GM23248 (cell line): ENCODE measurements at places on chromosomes 2 and 18. TPM values are rescaled to one million over a fixed set of nuclear protein-coding genes. Genes with fewer than 3 reads are reported as not detected.
A peak's percentile ranks its signal among the peaks of the same experiment; 100 is the strongest.

GRCh38 chr2:239671471-239671870 lies 270.7 kb upstream of the HDAC4 start:
- DNase-seq = no peak

DNA sequence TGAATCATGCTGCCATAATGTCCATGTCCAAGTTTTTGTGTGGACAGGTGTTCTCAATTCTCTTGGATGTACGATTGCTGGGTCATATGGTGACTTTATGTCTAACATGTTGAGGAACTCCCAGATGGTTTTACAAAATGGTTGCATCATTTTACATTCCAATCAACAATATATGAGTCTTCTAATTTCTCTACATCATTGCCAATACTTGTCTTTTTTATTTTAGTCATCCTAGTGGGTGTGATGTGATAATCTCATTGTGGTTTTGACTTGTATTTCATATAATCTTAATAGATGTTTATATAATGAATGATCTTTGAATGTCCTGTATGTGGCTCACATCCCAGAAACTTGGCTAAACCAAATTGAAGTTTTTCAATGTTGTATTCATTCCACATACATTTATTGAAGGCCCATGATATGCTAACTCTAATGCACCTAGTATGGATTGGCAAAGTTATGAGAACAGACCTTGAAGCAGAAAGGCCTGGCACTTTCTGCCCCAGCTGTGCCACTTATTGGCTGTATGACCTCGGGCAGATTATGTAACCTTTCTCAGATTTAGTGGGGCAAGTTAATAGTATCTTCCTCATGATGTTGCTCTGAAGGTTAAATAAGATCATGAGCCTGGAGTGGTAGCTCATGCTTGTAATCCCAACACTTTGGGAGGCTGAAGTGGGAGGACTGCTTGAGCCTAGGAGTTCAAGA lies 205.4 kb downstream of the RAB3GAP1 start:
- DNase-seq = peak; percentile 60

DNA sequence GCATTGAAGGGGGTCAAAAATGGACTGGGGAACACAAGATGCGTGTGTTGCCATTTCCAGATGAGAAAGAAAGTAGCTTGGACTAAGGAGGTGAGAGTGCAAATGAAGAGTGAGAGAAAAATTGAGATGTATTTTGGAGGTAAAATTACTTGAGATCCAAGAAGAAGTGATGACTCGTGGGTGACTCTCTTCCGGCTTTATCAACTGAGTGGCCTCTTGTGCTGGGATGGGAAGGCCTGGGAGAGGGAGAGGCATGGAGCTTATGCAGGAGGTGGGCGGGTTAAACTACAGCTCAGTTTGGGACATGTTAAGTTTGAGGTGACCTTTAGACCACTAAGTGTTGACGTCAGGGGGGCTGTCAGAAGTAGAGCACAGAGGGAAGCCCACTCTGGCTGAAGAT lies 34.9 kb downstream of the SULT1C2 start:
- DNase-seq = peak; percentile 64

- no peak for DNase-seq
Observed at GRCh38 chr18:48893061-48893607, 57.6 kb downstream of the SMAD7 start.

GRCh38 chr2:69735686-69736085 lies 6.2 kb upstream of the ANXA4 start:
- no peak for DNase-seq

- DNase-seq = peak; percentile 72
Observed at GRCh38 chr2:23760736-23761135, 166.2 kb downstream of the ATAD2B start.

DNA sequence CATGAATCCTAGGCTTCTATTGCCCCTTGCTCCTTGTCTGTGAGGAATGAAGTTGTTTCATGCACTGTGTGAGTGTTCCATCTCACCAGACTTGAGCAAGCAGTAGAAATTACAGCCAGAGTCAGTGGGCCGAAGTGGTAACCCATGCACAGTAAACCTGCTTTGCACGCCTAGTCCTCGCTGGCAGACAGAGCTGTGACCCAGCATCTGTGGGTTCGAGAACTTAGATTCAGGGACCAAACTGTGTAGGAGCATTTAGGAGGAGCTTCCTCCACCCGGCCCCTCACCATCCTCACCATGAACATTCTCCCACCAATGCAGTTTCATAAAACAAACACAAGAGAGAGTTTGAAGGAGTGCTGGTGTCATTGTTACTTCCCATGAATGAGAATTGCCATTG lies 21.6 kb upstream of the TEX51 start:
- no peak for DNase-seq

- no peak for DNase-seq
Observed at GRCh38 chr2:237351796-237352195, 62.2 kb downstream of the COL6A3 start.

- no peak for DNase-seq
Observed at GRCh38 chr2:147713349-147713748, 131.5 kb upstream of the ACVR2A start.

GRCh38 chr2:181130686-181131085 lies 150.3 kb downstream of the UBE2E3 start:
- DNase-seq = peak; percentile 33

GRCh38 chr18:14098428-14098827 lies 33.8 kb downstream of the ZNF519 start:
- DNase-seq = no peak

DNA sequence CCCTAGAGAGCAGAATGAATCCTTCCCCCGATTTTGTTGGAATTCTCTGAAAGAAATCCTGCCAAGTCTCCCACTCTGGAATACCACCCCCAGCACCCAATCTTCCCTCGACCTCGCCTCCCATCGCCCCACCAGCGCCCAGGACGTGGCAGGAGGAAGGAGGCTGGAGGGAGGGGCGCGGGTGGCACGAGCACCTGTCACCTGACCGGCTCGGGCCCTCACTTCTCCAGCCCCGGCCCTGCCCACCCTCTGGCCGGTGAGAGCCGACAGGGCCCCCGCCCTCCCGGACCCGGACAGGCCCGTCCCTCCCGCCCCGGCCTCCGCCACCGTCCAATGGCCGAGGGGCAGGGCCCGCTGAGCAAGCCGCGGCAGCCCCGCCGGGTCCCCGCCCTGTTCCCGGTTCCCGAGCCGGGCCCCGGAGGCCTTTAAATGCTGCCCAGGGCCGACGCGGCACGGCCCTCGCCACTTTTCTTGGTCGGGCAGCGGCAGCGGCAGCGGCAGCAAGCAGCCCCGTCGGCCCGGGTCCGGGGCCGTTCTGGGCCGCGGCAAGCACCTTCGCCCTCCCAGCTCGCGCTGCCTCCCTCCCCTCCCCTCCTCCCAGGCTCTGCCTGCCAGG lies at the start of gene LGALSL:
Gene LGALSL, plus strand, starts transcription at position 393 of the 616 bp plus-strand sequence. CDS start 384 bp downstream, outside the sequence.
- peak; percentile 63 for DNase-seq

The REG3A gene
- not detected in 2 replicates for polyA plus RNA-seq

The SH3RF3 gene
- polyA plus RNA-seq = 1.5 and 2.1 TPM in 2 replicates

The MOGAT1 gene
- polyA plus RNA-seq = not detected in 2 replicates

The AOX1 gene
- 18.9 and 20.5 TPM in 2 replicates for polyA plus RNA-seq

The PLGLB1 gene
- 0.46 and 1.4 TPM in 2 replicates for polyA plus RNA-seq

The ZAP70 gene
- polyA plus RNA-seq = not detected in 2 replicates

The RAMP1 gene
- 11.1 and 11.8 TPM in 2 replicates for polyA plus RNA-seq

The AQP12A gene
- polyA plus RNA-seq = not detected in 2 replicates

The ARHGAP25 gene
- not detected in 2 replicates for polyA plus RNA-seq

The MCEE gene
- polyA plus RNA-seq = 30.6 and 33.3 TPM in 2 replicates

The PHLPP1 gene
- polyA plus RNA-seq = 0.99 and 1.1 TPM in 2 replicates

The C2orf72 gene
- not detected in 2 replicates for polyA plus RNA-seq
